ENCODE measurements at places on chromosomes 7 and 10.

GRCh38 chr10:98925651-98926050 lies 310.0 kb downstream of the HPSE2 start:
- no peak for DNase-seq

GRCh38 chr7:88150033-88150432 lies 69.8 kb downstream of the SRI start:
- DNase-seq = no peak

GRCh38 chr10:104260775-104261115 lies 6.1 kb downstream of the GSTO1 start:
- DNase-seq = peak; percentile 60

DNA sequence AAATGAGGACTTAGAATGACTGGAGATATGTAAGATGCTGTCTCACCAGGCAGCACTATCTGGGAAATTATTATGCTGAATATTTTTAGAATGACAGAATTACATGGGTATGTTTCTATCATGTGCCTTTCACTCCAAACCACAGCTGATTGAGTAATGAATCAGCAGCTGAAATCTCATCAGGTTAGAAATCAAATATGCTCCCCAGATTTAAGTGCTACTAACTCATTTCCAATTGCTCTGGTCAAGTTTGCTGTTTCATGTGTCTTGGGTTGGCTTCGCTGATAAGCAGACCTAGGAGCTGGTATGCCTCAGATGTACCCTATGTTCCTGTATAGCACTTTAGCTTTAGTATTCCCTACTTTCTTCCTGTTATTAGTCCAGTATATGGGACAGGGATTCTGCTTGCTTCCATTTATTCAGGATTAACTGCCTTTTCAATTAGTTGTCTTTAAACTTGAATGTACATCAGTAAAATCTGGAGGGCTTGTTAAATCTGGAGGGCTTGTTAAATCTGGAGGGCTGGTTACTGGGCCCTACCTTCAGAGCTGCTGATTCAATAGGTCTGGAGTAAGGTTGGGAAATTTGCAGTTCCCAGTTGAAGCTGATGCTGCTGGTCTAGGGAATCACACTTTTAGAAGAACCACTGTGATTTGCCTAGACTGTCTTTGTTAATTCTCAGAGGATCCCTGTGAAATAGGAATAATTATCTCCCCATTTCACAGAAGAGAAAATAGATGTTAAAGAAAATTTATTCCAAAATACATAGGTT lies 172.9 kb downstream of the DKK1 start:
- peak; percentile 92 for DNase-seq

DNA sequence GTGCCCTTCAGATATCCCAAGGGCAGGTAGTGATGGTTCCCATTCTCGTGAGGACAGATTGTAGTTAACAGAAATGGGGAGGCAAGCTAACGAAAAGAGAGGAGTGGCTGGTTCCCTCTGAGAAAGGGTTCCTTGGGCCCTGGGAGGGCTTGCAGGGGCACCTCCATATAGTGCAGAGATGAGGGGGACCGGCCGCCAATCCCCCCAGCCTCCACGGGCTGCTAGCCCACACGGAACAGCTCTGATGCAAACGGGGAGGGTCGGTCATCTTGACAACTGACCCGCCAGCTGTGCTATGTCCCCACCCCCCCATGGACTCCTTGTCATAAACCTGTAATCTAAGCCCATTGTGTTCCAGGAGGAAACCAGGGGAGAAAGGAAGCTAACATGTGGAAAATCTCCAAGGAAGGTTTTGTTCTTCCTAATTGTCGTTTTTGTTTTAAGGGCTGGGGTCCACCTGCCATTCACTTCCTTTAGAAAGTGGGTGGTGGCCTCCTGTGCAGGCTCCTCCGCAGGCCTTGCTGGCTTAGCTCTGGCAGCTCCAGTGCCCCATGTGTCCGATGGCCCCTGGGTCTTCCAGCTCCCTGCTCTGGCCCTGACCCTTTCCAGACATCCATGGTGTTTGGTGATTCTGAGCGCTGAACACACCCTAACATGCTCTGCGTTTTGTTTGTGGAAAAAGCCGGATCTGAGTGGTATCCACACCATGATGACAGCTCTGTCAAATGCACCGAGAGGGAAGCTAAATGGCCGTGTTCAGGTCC lies 15.9 kb downstream of the ADCY1 start:
- DNase-seq = no peak

DNA sequence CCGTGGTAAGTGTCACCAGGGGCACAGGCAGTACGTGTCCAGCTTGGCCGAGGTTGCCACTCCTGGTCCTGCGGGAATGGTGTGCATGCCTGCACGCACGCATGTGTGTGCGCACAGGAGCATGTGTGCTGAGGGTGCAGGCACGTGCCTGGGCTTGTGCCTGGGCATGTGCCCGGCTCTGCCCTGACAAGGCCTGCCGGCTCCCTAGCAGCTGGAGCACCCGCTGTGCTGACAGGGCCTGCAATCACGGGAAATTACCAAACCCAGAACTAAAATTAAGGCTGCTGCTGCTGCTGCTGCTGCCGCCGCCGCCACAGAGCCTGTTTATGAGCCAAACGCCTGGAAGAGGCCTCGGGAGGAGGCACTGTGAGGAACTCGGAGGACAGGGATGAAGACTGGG lies 28.7 kb downstream of the GHRHR start:
- DNase-seq = no peak

DNA sequence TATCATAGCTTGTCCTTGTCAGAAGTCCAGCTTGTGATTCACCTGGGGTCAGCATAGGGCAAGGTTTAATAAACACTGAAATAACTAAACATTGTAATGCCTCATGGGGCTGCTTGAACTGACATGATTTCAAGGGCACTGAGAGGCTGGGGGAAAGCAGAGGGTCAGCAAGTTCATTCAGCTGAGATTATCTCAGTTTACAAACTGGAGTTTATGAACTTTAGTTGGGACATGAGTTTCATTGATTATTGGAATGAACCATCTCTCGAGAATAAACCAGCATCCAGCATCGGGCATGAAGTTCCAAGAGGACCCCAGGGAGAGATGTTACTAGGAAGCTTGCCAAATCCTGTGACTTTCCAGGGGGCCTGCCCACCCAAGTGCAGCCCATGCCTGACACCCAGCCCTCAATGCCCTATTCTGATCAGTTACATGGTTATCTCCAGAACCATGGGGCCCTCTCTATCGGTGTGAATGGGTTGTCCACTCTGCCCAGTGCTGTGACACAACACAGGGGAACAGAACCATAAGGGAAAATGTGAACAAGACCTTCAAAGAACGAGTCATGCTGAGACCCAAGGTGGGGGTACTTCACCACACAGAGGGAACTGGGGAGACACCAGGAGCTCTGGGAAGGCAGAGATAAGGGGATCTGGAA lies 7.9 kb upstream of the CYP3A7 start:
- DNase-seq = no peak

DNA sequence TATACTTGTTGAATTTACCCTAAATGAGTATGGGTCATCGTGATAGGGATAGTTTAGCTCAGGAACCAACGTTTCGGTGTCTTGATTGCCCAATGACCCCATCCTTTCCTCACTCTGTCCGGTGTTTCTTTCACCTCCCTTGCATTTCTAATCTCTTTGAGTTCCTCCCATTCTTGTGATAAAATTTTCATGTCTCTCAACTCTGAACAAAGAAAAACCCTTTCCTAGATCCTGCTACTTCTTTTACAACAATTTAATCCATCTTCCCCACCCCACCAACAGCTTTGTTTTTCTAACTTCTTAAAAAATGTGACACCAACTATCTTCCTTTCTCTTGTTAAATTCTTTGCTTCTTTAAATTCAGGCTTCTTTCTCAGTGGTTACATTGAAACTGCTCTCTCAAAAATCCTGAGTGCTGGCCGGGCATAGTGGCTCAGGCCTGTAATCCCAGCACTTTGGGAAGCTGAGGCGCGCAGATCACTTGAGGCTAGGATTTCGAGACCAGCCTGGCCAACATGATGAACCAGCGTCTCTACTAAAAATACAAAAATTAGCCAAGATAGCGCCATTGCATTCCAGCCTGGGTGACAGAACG lies 130.3 kb upstream of the MINDY3 start:
- no peak for DNase-seq

- no peak for DNase-seq
Observed at GRCh38 chr7:68929781-68930261, 668.5 kb upstream of the AUTS2 start.

GRCh38 chr7:140458201-140458600 lies 21.1 kb downstream of the MKRN1 start:
- DNase-seq = no peak

DNA sequence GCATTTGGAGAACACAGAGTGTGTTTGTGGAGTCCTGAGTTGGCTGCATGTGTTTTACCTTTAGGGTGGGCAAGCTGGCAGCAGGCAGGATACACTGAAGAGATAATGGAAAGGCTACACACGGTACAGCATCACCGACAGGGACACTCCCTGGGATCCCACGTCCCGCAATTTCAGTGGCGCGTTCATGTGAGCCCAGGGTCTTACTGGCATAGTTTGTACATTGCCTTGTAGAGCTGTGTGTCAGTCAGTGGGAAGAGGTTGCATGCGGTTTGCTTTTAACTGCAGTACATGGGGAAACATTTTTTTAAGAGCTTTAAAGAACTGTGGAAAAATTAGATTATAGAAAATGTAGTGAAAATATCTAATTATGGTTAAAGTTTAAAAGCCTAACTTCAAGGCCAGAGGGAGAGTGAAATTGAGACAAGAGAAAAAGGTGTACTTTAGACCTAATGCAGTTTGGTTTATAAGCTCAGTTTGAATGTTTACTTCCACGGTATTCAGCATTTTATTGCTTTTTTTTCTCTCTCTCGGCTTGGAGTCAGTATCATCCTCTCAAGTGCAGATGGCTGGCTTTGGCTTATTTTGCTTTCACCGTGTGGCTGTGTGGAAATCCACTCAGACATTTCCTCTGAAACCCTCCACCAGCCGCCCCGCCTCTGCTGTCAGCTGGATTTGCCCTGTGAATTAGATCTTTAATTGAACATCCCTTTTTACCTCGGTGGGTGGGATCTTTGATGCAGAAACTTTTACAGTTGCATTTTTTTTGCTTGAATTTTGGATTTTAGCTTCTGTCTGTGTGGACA lies 364.2 kb upstream of the COBL start:
- no peak for DNase-seq

GRCh38 chr7:120307991-120308545 lies 35.1 kb downstream of the KCND2 start:
- DNase-seq = no peak

DNA sequence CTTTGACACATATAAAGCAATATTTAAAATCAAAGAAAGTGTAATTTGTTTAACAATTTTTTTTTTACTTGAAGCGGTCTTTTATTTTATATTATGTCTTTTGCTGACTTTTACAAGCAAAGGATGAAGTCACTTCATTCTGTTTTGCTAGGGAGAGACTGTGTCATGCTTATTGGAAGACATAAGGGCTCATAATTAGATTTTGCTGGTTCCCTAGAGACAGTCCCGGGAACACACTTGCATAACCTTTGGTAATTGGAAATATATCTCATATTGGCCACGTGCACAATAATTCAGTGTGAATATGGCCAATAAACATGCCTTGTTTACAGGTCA lies 448 bp upstream of the NET1 start:
- DNase-seq = peak; percentile 9

GRCh38 chr7:45980973-45981372 lies 59.9 kb upstream of the IGFBP3 start:
- DNase-seq = no peak

GRCh38 chr10:13441476-13441875 lies 87.3 kb downstream of the BEND7 start:
- no peak for DNase-seq

DNA sequence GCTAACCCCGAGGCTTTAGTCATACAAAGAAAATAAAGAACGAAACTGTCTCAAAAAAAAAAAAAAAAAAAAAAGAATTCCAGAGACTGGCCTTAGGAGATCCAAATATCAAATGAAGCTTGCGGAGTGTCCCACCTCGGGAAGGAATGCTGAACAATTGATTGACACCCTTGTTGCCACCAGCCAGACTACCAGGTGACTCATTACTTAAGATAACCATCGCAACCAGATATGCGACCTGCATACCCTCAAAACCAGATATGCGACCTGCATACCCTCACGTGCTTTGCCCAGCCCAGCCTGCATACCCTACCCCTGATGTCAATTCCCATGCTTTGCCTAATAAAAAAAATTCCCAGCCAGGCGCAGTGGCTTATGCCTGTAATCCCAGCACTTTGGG lies 2.7 kb upstream of the PRKRIP1 start:
- no peak for DNase-seq

- DNase-seq = no peak
Observed at GRCh38 chr7:44603193-44603592, 3.2 kb upstream of the OGDH start.

DNA sequence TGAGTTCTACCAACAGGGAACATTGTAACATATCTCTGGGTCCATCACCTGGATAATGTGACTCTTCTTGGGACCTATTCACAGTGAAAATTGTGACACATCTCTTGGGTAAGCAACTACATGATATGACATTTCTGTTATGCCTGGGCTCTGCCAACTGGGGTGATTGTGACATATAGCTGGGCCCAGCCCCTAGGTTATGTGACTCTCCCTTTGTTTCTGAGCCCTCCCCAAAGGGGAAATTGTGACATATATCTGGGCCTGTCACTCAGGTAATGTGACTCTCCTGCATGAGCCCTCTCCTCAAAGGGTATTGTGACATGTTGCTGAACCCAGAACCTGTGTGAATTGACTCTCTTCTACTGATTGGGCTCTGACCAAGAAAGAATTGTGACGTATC lies 22.4 kb upstream of the ZNF107 start:
- DNase-seq = no peak

GRCh38 chr10:101773923-101774588 lies 1.9 kb downstream of the FGF8 start:
- DNase-seq = no peak

- DNase-seq = no peak
Observed at GRCh38 chr10:68128015-68128414, 18.7 kb downstream of the MYPN start.

DNA sequence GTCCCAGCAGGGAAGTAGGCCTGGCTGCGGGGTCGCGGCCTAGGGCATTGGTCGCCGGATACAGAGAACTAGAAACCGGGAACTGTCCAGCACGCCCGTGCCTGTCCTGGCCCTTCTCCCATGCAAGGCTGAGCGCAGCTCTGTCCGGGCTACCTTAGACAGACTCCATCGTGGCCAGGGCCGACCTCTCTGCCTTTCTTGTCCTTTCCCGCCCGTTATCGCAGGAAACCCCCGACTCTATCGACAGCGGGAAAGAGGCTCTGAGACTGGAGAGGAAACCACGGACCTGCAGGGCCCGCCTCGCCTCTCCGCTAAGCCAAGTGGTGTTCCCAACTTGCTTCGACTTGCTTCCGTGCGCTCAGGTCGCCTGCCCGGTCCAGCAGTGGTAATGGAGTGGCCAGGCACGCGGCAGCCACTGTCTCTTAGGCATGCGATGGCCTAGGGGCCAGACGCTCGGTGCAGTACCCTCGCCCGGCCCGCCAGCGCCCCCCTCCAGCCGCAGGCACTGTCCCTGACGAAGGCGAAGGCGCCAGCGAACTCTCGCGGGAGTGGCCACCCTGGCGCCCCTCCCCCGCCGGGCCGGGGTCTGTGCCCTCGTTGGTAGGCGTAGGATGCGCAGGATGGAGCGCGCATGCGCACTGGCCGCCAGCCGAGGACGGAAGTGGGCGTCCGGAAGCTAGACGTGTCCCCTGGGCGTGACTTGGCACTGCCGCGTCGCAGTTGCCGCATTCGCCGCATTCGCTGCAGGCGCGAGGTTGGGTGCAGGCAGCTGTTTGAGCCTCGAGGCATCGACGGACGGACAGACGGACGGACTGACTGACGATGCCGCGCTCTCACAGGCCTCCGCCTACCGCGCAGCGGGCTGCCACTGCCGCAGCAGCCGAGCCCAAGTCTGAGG lies 54.4 kb downstream of the MCMBP start:
- DNase-seq = no peak

Measured in HFFc6 (cell line).